ENCODE measurements at places on chromosomes 16 and 17. TPM values are rescaled to one million over a fixed set of nuclear protein-coding genes. Genes with fewer than 3 reads are reported as not detected.

The MAPT gene
- 0.23 TPM for total RNA-seq

The TMEM106A gene
- total RNA-seq: 1.5 TPM

The WNK4 gene
- total RNA-seq: 2.1 TPM

The TMC7 gene
- 3.4 TPM for total RNA-seq

The MARVELD3 gene
- 9.2 TPM for total RNA-seq

The ESRP2 gene
- total RNA-seq: 15.7 TPM

The TEKT3 gene
- total RNA-seq: not detected

The SLC22A31 gene
- 0.19 TPM for total RNA-seq

The SLC5A10 gene
- total RNA-seq: not detected

The KRT25 gene
- total RNA-seq: not detected

The OR1A1 gene
- total RNA-seq: not detected

The PIK3R5 gene
- 0.38 TPM for total RNA-seq

The PIRT gene
- not detected for total RNA-seq

The SIRT7 gene
- total RNA-seq: 22.4 TPM

The CES4A gene
- 2.4 TPM for total RNA-seq

The SCIMP gene
- not detected for total RNA-seq

The GUCY2D gene
- 0.04 TPM for total RNA-seq

The CNGB1 gene
- total RNA-seq: 2.7 TPM

The CIBAR2 gene
- total RNA-seq: not detected

The CEP295NL gene
- not detected for total RNA-seq

The HSD17B1 gene
- total RNA-seq: 9.4 TPM

The RNF157 gene
- not detected for total RNA-seq

The APOH gene
- total RNA-seq: not detected

The FBXL16 gene
- 2.0 TPM for total RNA-seq

The TSPOAP1 gene
- total RNA-seq: not detected

The CD300LB gene
- total RNA-seq: not detected
